ENCODE measurements at places on chromosomes 6 and 20. TPM values are rescaled to one million over a fixed set of nuclear protein-coding genes. Genes with fewer than 3 reads are reported as not detected.

The ANKRD66 gene
- polyA plus RNA-seq: not detected

The ADGRF1 gene
- polyA plus RNA-seq: 50.9 TPM

The NR2E1 gene
- not detected for polyA plus RNA-seq

The MRPS26 gene
- 63.5 TPM for polyA plus RNA-seq
